ENCODE measurements at places on chromosomes 3 and 15.

DNA sequence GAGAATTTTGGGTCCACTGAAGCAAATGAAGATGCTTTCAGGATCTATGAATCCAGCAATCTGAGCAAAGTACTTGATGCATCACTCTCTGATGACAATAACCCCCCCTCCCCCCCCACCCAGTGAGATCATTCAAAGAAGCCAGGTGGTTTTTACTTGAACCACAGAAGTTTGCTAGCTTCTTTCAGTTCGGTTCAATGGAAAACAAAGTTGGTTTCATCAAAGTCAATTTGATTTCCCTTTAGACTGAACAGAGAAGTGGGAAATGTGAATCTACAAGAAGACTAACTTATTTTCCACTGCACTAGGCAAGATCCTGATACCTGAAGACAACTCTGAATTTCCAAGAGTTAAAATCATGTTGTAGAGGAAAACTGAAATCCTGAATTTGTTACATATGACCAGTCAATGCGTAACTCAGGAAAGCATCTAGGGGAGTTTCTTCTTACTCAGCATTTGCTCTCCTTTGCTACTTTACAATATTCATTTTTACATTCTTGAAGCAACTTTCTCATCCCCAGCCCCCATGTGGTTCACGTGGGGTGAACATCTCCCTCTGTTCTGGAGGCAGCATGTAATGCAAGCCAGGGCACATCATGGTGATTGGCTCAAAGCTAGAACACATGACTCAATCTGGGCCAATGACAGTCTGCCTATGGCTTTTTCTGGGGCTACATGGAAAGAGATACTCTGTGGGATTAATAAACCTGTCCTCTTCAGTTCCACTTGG is 572.6 kb downstream of the FOXP1 start:
- DNase-seq = no peak

GRCh38 chr15:50350621-50351020 is 4.4 kb downstream of the GABPB1 start:
- DNase-seq = no peak

- DNase-seq = no peak
These were observed 75.3 kb upstream of the LEKR1 start for GRCh38 chr3:156750874-156751245.

- no peak for DNase-seq
These were observed 354.1 kb downstream of the SHQ1 start for GRCh38 chr3:72494130-72494529.

- DNase-seq = no peak
These were observed 155.8 kb upstream of the LRIG1 start for GRCh38 chr3:66656609-66657008.

- no peak for DNase-seq
These were observed 53.4 kb upstream of the CCDC174 start for GRCh38 chr3:14598143-14598569.

DNA sequence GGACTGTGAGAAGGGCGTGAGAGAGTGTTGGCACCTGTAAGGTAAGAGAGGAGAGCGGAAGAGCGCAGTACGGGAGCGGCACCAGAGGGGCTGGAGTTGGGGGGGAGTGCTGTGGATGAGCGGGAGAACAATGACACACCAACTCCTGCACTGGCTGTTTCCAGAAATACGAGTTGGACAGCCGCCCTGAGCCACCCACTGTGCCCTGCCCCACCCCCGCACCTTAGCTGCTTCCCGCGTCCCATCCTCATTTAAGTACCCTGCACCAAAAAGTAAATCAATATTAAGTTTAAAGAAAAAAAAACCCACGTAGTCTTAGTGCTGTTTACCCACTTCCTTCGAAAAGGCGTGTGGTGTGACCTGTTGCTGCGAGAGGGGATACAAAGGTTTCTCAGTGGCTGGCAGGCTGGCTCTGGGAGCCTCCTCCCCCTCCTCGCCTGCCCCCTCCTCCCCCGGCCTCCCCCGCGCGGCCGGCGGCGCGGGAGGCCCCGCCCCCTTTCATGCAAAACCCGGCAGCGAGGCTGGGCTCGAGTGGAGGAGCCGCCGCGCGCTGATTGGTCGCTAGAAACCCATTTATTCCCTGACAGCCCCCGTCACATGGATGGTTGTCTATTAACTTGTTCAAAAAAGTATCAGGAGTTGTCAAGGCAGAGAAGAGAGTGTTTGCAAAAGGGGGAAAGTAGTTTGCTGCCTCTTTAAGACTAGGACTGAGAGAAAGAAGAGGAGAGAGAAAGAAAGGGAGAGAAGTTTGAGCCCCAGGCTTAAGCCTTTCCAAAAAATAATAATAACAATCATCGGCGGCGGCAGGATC is at the start of gene SOX2:
SOX2 (plus strand) TSS at position 601 of the 811 bp plus-strand sequence. CDS start 436 bp downstream, outside the sequence.
- no peak for DNase-seq

DNA sequence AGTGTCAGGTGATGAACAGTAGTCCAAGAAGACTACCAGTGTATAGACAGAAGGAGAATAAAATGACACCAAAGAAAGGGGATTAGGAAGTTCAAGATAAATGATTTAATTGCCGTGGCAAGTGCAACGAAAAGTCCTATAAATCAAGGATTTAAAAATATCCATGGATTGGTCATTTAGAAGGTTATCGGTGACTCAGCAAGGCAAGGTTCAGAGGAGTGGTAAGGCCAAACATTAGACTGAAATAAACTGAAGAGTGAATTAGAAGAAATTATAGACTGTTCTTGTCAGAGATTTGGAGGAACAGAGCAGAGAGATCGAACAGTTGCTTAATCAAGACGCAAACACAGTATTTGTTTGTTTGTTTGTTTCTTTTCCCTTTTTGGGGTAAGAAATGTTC is 211.9 kb upstream of the KCNMB2 start:
- DNase-seq = no peak

DNA sequence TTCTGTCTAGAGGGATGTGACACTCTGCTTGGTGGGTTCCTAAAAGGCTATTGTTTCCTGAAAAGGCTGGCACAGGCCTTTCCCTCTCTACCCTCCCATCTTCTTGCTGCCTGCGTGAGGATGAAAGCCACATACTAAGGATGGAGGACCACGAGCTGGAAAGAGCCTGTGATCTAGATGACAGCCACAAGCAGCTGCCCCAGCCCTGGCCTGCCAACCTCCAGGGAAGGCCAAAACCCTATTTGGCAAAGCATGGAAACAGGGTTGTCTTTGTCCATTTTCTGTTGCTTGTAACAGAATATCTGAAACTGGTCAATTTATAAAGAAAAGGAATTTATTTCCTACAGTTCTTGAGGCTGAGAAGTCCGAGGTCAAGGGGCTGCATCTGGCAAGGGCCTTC is 144.5 kb downstream of the FBLN2 start:
- no peak for DNase-seq

DNA sequence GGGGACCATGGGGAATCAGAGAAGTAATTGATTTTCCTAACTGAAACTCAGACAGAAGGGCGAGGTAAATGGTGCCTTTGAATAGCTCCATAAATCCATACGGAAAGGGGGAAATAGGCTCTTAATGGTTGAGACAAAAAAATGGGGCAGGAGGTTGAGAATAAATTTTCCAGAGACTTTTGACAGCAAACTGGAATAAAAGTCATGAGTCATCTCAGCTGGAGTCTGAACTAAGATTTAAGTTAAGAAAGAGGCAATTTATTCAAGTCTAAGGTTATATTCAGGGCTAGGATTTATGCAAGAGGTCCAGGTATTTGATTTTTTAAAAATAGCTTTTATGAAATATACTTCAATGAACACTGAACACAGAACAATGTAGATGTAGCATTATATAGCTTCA is 238.7 kb upstream of the RORA start:
- no peak for DNase-seq

GRCh38 chr3:52820736-52821135 is 9.7 kb downstream of the ITIH4 start:
- no peak for DNase-seq

- no peak for DNase-seq
These were observed 22.8 kb downstream of the SERP1 start for GRCh38 chr3:150523538-150523937.

Data from AG09309 (cell line).